Stomach (tissue), 19 donors: ENCODE measurements at places on chromosomes 3 and 15.

DNA sequence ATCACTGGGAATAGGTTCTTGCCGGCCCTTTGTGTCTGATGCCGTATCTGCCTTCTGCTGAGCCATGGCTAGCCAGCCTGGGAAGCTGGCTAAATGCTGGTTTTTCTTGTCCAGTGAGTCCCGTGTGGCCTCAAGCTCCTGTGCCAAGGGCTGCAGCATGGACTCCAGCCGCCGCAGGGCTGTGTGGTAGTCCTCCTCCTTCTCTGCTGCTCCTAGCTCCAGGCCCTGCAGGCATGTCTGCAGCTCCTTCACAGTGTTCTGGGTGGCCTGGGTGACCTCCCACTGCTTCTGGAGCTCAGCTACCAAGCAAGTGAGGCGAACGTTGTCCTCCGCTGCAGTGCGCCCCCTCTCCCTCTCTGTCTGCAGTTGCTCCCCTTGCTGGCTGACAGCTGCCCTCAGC is 24.9 kb downstream of the CXCR6 start:
- peaks cover 97% of the 10 kb centered on the region for H3K36me3 ChIP-seq
- H3K27me3 ChIP-seq = no peaks in the 10 kb centered on the region
- no peak overlapping the region for H3K4me3 ChIP-seq

DNA sequence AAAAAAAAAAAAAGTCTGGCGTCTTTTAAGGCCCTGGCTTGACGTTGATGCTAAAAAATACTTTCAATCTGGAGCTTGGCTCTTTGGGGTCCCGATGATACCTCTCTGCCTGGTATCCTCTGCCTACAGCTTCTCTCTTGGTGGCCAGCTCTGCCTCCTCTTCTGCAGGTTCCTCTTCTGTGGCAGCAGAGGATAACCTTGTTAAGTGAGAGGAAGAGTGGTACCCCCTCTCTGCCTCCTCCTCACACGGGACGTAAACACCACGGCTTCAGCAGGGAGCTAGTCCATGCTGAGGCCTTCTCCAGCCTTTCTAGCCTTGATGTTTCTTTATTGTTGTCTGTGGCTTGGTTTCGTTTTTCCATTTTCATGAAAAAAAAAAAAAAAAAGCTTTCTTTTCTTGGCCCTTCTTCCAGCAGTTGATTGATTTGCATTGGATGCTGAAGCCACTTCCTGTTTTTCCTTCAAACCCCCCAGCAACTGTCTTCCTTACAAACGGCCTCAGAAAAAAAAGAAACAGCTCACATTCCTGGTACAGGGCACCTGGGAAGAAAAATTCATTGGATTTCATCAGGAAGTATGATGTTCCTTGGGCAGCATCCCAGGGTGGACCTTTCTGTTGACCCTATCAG is 59.7 kb downstream of the RORA start:
- no peak for DNase-seq
- H3K36me3 ChIP-seq = no peaks in the 10 kb centered on the region
- H3K27ac ChIP-seq = no peak overlapping the region
- no peaks in the 10 kb centered on the region for H3K4me1 ChIP-seq

DNA sequence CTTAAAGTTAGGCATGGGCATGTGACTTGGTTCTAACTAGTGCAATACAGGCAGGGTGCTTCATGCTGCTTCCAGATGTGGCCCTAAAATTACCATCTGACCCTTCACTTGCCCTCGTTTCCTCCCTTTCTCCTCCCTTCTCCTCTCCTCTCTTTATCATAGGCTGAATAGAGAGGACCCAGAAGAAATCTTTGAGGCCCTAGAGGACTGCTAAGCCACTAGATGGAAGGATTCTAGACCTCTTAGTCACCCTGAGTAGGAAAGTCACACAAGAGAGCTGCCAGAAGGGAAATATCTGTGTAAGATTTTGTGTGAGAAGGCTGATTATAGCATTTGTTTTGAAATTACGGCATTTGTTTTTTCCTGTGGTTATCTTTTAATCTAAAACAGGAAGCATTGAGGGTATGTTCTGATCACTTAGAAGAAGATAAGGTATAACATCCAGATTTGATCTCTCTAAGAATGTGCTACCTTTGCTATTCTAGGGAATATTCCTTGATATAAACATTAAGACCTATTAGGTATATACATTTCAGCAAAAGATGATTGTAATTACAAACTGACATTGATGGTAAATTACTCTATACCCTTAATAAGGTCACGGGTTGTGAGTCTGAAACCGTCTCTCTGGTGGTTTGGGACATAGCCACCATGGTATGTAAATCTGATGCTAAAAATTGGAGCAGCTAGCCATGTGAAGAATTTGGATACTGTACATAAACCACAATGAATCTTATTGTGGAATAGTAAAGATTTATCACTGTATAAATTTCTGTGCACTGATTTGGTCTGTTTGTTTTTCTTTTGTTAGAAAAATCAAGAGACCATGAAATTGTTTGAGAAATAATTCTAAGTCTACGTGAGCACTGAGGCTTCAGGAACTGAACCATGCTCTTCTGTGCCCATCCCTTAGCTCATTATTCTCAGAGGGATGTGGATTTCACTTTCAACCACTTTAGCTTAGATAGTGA is 84.1 kb downstream of the TP63 start:
- peak; percentile 18 for DNase-seq
- no peaks in the 10 kb centered on the region for H3K27me3 ChIP-seq
- no peak overlapping the region for H3K27ac ChIP-seq
- no peaks in the 10 kb centered on the region for H3K36me3 ChIP-seq
- H3K4me1 ChIP-seq = peaks cover 14% of the 10 kb centered on the region

DNA sequence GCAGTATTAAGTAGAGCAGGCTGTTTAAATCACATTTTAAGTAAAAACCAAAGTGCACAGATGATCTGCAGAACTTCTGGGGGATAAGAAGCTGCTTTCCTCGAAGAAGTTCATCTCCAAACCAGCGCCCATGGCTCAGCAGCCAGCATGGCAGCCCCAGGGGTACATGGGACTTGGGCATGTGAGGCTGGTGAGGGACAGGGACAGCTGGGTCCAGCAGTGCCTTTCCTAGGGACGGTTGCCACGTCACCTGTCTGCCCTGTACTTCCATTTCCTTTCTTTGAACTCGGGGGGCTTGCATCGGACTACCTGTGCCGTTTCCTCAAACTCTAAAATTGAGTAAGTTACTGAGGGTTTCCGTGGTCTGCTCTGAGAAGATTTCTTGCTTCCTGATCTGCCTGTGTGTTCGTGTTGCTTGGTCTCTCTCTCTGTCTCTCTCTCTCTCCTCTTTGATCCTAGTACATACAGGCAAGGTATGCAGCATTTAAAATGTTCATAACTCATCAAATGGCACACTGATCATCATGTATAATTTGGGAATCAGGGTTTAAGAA is 67.6 kb downstream of the IGF1R start:
- H3K4me1 ChIP-seq = peaks cover 77% of the 10 kb centered on the region
- no peaks in the 10 kb centered on the region for H3K27me3 ChIP-seq

- no peak overlapping the region for H3K4me3 ChIP-seq
- no peak overlapping the region for H3K27ac ChIP-seq
- no peaks in the 10 kb centered on the region for H3K36me3 ChIP-seq
- H3K4me1 ChIP-seq = no peaks in the 10 kb centered on the region
- no peaks in the 10 kb centered on the region for H3K27me3 ChIP-seq
Observed at GRCh38 chr3:46722443-46722842, 4.8 kb upstream of the PRSS50 start.

DNA sequence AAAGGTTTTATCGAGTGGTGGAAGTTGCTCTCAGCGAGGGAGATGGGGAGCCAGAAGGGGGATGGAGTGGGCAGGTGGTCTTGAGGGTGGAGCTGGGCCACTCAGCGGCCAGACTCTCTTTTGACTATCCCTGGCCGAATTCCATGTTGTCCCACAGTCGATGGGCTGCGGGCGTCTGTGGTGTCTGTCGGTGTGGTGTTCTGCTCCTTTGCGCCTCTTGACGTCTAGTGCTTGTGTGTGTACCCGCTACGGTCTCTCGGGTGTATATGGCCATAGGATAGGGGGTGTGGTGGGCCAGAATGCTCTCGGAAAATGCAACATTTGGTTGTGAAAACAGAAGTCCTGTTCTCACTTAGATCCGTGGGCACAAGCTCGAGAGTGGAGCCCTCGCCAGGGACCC is 297.0 kb downstream of the CGGBP1 start:
- no peak for DNase-seq
- H3K4me3 ChIP-seq = no peak overlapping the region
- H3K4me1 ChIP-seq = no peaks in the 10 kb centered on the region
- H3K27ac ChIP-seq = no peak overlapping the region

- H3K4me1 ChIP-seq = no peaks in the 10 kb centered on the region
- no peaks in the 10 kb centered on the region for H3K27me3 ChIP-seq
- DNase-seq = no peak
- no peaks in the 10 kb centered on the region for H3K36me3 ChIP-seq
Observed at GRCh38 chr3:99419116-99419515, 219.3 kb upstream of the COL8A1 start.

GRCh38 chr15:97114900-97115760 is 784.6 kb downstream of the NR2F2 start:
- no peaks in the 10 kb centered on the region for H3K27me3 ChIP-seq
- no peak for DNase-seq
- no peaks in the 10 kb centered on the region for H3K4me1 ChIP-seq
- H3K4me3 ChIP-seq = no peak overlapping the region
- H3K27ac ChIP-seq = no peak overlapping the region
